ENCODE measurements at places on chromosomes 1 and 21.
A peak's percentile ranks its signal among the peaks of the same experiment; 100 is the strongest.

GRCh38 chr1:41529621-41530395, 45.3 kb upstream of the EDN2 start:
- no peak for DNase-seq

- DNase-seq: no peak
Measured at GRCh38 chr1:94709891-94710581, 110.1 kb upstream of the SLC44A3 start.

DNA sequence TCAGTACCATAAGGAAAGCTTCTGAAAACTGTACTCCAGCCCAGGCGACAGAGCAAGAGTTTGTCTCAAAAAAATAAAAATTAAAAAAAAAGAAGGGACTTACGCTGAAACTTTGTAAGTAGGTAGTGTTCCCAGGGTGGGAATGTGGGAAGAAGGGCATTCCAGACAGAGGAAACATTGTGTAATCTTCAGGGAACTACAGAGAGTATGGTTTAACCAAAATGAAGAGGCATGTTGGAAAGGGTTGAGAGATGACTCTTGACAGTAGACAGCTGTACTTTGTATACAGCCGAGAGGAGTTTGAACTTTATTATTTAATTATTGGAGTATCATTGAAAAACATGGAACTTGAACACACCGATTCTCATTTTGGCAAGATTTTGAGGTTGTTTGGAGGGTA, 43.0 kb downstream of the PPP2R5A start:
- no peak for DNase-seq

GRCh38 chr1:91803847-91804545, 82.0 kb downstream of the TGFBR3 start:
- DNase-seq: peak; percentile 78

- no peak for DNase-seq
Measured at GRCh38 chr1:41108696-41109275, 87.3 kb upstream of the SLFNL1 start.

GRCh38 chr21:17911628-17912027, 92.5 kb upstream of the C21orf91 start:
- DNase-seq: no peak

DNA sequence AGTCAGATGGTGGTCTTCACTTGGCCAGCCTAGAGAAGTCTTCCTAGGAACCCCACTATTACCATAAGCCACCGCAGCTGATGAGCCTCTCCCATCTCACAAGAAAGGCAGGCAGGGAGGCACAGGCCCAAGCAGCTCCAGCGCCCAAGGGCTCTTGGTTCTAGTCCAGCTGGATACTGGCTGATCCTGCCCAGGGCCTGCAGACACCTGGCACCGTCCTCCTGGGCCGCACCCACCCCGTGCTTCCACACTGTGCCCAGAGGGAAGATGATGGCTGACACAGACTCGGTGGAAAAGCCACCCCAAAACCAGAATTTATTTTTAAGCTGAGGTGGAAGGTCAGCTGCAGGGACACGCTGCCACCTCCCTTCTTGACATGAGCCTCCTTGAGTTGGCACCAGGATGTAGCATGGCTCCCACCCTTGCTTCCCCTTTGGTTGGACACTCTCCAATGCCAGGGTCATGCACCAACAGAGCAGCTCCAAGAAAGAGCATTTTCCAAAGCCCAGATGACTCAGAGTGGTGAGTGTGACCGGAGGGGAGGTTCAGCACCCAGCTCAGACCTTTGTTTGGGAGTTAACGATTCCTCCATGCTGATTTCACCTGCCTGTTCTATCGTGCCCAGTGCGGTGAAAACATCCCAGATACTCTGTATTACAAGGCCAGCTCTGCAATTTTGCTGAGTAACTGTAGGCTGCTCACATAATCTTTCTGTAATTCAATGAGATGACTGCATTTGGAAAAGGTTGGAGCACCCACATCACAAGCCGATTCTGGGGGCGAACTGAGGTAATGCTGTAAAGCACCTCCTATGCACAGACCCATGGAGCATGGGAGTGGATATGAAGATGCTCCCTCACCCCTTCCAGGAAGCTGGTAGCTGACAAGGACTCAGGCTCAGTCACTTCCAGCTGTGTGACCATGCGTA, 63.1 kb upstream of the SLC2A1 start:
- DNase-seq: no peak

DNA sequence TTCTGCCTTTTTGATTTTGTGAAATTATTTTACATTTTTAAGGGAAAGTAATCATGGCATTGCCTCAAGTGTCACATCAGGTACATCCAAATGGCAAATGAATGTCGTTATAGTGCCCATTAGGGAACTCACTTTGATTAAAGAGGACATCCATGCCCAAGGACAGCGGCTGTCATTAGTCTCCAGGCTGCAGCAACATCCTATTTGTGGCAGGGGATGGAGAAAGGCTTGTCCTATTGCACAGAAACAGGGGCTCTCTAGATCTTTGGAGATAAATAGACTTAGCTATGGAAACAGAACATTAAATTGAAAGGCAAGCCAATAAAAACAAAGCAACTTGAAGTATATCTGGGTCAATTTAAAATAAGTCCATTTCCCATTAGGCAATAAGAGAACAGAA, 439.3 kb downstream of the NEGR1 start:
- no peak for DNase-seq

- no peak for DNase-seq
Measured at GRCh38 chr1:73475316-73475870, 722.6 kb downstream of the LRRIQ3 start.

GRCh38 chr1:6519935-6520671, 28.6 kb upstream of the PLEKHG5 start:
- no peak for DNase-seq

DNA sequence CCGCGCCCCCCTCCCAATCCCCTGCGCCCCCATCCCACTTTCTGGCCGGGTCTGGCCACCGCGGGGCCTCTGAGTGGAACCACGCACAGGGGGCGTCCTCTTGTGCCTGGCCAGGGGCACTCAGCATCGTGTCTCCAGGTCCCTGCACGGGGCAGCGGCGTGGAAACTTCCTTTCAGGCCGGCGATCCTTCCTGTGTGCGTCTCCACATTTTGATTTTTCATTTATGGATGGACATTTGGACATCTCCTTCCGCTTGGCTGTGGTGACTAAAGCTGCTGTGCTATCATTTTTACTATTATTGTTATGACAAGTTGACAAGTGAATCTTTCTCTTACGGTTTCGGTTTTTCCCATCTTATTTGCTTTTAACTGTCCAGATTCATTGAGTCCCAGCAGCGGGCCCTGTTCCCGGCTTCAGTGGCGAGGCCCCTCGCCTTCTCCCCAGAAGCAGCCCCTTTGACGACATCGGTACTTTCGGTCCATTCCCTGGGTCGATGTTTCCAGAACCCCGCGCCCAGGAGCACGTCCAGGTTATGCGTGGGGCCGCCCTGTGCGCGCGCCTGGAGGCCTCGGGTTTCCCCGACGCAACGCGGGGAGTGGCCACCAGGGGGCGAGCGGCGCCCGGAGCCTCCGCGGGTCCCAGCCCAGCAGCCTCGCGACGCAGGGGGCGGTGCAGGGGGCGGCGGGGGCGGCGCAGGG, 12.4 kb upstream of the SLC19A1 start:
- peak; percentile 92 for DNase-seq
